ENCODE measurements at places on chromosomes 1 and 21.

GRCh38 chr1:66696771-66697170 lies 55.5 kb upstream of the DYNLT5 start:
- no peak for DNase-seq

DNA sequence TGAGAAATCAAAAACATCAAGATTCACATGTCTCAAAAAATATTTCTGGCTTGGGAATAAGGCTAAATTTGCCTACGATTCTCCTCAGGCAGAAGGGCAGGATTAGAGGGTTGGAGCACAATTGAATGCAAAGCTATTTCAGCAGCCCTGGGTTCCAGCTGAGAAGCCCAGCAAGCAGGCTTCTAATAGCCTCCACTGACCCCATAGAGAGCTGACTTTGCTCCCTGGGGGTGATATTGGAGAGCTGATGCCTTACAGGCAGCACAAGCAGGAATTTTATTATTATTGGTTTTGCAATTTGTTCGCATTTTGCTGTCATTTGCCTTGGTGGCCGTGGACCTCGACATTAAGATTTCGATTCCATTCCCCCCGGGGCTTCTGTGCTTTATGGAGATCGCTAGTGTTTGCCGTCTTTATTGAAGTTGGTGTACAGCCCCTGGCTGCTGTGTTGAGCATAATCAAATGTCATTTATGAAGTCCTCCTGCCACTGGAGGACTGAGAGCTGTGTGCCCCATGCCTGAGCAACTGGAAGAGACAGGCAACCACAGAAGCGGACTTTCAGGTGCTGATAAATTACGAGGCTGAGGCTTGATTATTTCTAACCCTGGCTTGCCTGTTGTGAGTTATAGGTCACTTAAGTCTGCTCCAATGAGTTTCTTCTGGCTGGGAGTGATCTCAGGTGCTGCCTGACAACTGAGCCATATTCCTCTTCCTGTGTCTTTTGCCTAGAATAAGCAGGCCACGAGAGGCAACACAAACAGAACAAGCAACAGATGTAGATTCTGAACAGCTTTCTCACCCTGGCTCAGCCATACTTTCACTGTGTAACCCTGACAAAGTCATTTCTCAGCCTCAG lies 518.4 kb upstream of the CAMK1G start:
- DNase-seq, result no peak

DNA sequence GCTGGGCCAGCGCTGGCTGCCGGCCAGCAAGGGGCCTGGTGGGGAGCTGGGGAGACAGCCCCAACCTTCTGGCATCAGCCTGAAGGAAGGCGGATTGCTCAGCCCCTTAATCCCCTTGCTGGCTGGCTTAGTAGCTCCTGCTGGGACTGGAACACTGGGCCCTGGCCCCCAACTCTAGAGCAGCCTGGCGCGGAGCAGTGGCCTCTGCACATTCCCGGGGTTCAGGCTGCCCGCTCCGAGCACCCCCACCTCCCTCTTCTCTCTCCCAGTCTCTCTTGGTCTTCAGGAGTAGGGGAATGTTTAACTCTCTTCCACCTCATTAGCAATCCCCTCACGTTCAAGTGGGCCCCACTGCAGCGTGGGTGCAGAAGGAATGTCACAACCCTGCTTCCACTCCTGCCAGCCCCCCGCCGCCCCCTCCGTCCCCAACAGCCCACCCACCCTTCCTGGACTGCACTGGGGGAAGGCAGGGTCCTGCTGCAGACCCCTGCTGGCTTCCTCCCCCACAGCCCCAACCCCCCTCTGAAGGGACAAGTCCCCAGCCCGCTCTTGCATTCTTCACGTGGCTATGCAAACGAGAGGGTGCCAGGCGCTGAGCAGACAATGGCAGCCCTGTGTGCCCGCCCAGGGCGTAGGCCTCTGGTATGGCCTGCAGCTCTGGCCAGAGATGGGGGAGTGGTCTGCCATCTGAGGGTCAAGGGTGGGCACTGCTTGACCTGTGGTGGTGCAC lies 980 bp upstream of the CLDN19 start:
- DNase-seq, result no peak

- no peak for DNase-seq
Observed at GRCh38 chr1:182656842-182657397, 27.5 kb downstream of the RGS8 start.

DNA sequence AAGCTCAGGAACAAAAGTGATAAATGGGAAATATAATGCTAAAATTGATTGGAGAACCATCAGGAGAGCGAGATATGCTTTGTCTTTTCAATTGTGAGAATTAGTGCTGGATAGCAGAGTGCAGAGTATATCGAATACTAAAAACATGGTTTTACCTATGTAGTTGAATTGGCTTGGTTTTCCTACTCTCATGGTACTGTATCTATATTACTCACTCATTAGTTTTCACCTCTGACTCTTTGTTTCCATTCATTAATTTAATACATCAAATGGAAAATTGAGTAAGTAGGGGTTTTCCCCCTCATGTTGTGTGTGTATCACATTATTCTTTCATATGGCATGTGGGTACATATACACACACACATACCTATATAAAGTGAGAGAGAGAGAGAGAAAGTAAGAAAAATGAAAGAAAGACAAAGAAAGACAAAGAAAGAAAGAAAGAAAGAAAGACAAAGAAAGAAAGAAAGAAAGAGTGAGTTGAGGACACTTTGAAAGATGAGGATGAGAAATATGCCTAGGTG lies 1574.5 kb downstream of the MRPL39 start:
- no peak for DNase-seq

DNA sequence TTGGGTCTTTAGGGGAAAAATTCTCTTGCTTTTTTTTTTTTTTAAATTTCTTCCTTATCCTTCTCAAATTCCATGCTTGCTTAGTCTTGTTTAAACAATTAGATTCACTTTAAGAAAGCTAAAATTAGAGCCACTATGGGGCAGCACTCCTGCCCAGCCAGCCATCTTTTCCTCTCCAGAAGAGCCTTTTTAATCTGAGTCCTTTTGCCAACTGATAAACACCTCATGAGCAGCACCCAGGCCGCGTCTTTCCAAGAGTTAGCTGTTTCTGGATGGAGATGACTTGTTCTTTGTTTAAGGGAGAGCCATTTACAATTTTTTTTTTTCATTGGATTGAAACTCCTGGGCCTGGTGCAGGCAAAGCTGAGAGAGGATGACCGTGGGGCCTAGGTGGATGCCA lies 53.3 kb upstream of the TSPAN2 start:
- DNase-seq, result no peak

GRCh38 chr1:99952522-99952921 lies 17.3 kb upstream of the SLC35A3 start:
- DNase-seq, result no peak

- DNase-seq, result no peak
Observed at GRCh38 chr1:226680653-226681052, 58.4 kb downstream of the ITPKB start.

- DNase-seq, result no peak
Observed at GRCh38 chr1:87179851-87180519, 148.7 kb upstream of the LMO4 start.

- DNase-seq, result no peak
Observed at GRCh38 chr21:43986544-43987451, 25.3 kb upstream of the TRAPPC10 start.

- DNase-seq, result no peak
Observed at GRCh38 chr1:241131636-241132194, 225.3 kb downstream of the RGS7 start.

DNA sequence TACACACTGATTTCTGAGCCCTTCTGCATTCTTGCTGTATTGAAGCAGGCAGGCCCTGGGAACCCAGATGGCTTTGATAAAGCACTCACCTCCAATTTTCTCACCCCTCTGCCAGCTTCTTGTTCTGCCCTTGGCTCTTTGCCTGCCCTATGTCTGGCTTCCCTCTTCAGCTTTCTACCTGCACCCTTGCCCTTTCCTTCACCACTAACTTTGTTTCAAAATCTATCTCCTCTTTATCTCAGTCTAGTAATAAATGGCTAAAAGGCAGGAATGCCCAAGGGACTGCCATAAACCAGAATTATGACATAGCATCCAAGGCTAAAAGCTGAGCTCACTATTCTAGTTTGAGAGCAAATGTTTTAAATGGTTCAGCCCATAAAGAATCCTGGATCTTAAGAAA lies 178.7 kb downstream of the TNR start:
- DNase-seq, result no peak

DNA sequence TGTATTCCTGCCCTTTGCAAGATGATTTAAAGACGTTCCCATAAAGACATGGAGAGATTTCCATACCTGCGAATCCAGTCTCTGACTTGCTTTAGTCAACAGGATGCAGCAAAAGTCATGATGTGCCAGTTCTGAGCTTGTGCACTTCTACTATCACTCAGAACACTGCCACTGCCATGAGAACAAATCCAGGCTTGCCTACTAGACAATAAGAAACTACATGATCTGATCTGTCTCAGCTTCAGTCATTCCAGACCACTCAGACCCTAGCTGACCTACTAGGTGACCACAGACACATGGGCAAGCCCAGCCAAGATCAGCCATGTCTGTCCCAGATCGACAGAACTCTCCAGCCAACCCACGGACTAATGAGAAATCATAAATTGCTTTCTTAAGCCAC lies 219.2 kb downstream of the RRAGC start:
- no peak for DNase-seq

DNA sequence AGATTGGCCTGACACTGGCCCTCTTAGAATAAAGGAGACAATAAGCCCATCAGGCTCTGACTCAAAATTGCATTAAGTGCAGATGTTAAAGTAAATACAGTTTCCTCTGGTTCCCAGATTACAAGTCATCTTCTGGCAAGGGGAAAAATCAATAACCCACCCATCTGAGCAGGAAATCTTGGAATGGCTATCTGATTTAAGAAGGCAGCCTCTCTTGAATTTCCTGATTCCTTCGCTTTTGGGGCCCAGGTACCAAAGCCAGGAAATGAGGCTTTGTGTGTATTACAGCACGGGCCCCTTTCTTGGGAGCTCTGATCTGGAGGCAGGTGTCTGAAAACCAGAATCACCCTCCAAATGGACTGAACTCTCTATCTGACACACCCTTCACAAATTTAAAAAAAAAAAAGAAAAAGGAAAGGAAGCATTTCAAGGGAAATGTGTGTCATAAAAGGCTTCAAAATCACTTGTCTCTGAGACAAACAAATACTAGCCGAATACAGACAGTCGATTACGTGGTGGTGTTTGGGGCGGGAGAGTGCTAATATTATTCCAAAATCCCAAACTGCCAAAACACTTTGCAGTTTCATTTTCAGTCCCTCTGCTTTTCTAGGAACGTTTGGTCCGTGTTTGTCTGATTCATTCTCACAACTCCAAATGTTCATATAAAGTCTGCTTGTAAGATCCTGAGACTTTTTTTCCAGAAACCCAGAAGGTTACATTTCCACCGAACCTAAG lies 240.9 kb upstream of the CAMK1G start:
- no peak for DNase-seq

DNA sequence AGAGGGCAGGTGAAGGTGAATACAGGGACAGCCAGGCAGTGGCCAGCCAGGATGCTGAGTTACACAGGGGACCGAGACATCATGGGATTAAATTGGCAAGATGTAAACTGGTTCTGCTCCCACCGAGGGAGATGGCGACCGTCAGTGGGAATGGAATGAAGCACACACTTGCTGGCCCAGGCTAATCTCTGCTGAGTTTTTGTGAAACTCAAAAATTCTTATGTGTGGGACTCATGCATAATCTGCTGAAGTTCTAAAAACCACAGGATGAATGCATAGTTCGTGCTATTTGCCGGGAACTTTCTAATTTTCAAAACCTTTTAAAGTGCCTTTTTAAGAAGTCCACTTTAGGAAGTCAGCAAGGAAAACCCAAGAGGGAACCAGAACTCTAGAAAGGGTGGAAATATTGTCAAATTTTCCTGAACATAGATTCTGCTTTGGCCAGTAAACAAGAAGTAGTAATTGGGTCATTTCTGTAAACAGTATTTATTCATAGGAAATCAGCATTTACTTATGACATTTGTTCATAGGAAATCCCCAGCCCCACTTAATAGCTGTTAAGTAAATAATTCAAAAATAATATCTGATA lies 85.4 kb upstream of the ROR1 start:
- DNase-seq, result no peak

GRCh38 chr1:15008783-15009729 lies 144.5 kb upstream of the TMEM51 start:
- DNase-seq, result no peak

DNA sequence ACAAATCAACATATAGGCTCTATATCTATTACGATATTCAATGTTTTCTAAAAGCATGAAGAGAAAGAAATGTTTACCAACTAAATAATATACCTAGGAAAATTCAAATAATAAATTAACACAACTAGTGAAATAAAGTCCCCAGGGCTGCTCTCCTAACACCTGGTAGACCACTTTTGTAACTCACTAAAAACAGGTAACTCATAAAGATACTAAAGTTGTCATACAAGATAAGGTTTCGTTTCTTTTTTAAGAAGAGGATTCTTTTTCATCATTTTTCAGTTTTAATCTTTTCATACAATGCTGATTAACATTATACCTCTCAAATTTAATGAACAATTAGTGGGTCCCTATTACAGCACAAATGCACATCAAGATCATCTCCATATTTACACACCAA lies 99.0 kb downstream of the ZZZ3 start:
- DNase-seq, result no peak

DNA sequence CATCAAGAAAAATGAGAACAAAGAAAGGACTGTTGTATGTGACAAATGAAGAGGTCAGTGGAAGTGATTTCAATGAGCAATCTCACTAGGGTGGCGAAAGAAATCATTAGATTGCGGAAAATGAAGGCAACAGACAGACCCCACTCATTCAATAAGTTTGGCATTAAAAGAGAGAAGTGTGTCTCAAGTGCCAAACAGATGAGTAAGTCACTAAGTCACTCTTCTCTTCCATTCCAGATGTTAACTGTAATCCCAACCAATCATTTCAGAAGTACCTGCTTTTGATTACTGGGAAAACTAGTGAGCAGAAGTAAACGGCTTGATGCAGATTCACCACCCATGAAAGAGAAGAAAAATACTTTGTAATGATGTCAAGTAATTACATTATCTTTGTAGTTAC lies 144.3 kb upstream of the PRMT6 start:
- no peak for DNase-seq

DNA sequence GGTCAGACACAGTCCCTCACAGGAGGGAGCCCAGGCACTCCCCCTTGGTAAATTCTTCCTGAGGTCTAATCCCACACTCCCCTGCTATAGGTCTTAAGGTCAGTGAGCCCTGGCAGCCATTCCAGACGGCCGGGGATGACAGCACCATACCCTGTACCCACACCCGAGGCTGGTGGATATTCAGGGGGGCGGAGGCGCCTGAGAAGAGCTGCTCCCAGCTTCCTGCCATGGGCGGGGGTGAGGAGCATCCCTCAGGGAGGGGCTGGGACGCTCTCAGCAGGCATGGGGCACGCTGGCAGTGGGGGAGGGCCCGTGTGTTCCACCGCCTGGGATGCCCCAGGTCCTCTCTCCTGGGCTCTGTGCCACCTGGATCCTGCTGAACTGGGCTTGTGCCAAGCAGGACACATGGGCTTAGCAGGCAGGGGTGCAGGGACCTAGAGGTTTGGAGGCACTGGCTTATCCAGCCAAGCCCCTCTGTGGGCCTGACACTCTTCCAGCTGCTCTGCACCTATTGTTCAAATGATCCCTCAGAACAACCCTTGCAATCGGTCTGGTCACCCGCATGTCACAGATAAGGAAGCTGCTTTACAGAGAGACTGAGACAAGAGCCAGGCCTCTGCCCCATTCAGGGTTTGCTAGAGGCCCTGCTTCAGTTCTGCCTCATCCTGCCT lies 5.7 kb upstream of the ADGRB2 start:
- DNase-seq, result no peak
